Bladder microvascular endothelial cell (primary cell): ENCODE measurements at places on chromosomes 4 and X. TPM values are rescaled to one million over a fixed set of nuclear protein-coding genes. Genes with fewer than 3 reads are reported as not detected.

Gene POF1B
- total RNA-seq, result 0.16 and 3.0 TPM in 2 replicates

Gene CT45A1
- total RNA-seq, result not detected in 2 replicates

Gene PAGE4
- not detected in 2 replicates for total RNA-seq

Gene DAPP1
- total RNA-seq, result not detected in 2 replicates

Gene TCEAL4
- total RNA-seq, result 32.7 and 41.2 TPM in 2 replicates

Gene NRK
- total RNA-seq, result 0.57 TPM in 1 of 2 replicates, not detected in the other

Gene SPANXA2
- not detected in 2 replicates for total RNA-seq

Gene EDNRA
- 0.16 and 0.25 TPM in 2 replicates for total RNA-seq

Gene BANK1
- 0.06 and 0.16 TPM in 2 replicates for total RNA-seq

Gene HEPH
- total RNA-seq, result 0.16 and 1.9 TPM in 2 replicates

Gene NEUROG2
- total RNA-seq, result not detected in 2 replicates

Gene NSUN7
- total RNA-seq, result under 0.01 TPM in 2 replicates

Gene TSPAN7
- total RNA-seq, result 6.6 and 9.6 TPM in 2 replicates

Gene VEGFC
- 4.5 and 8.3 TPM in 2 replicates for total RNA-seq

Gene USP9X
- total RNA-seq, result 80.9 and 211 TPM in 2 replicates

Gene SLC6A14
- total RNA-seq, result not detected in 2 replicates

Gene DCAF8L2
- total RNA-seq, result not detected in 2 replicates

Gene HMGB3
- total RNA-seq, result 23.5 and 23.8 TPM in 2 replicates

Gene PPARGC1A
- 1.0 TPM in 1 of 2 replicates, not detected in the other for total RNA-seq

Gene ATP1B4
- not detected in 2 replicates for total RNA-seq

Gene MED12
- 42.4 and 100 TPM in 2 replicates for total RNA-seq

Gene ZNF827
- 4.0 and 5.9 TPM in 2 replicates for total RNA-seq

Gene SHOX
- total RNA-seq, result not detected in 2 replicates

Gene ARHGAP6
- under 0.01 and 0.06 TPM in 2 replicates for total RNA-seq

Gene NR0B1
- not detected in 2 replicates for total RNA-seq

Gene LRCH2
- 2.9 and 11.2 TPM in 2 replicates for total RNA-seq

Gene NPY1R
- total RNA-seq, result 0.06 TPM in 1 of 2 replicates, not detected in the other

Gene PGAM4
- total RNA-seq, result not detected in 2 replicates

Gene PJA1
- total RNA-seq, result 13.0 and 21.2 TPM in 2 replicates

Gene AR
- total RNA-seq, result 0.49 and 0.63 TPM in 2 replicates

Gene SPOCK3
- 0.13 and 0.16 TPM in 2 replicates for total RNA-seq
